ENCODE measurements at places on chromosomes 1 and 21.

- no peak for DNase-seq
Observed at GRCh38 chr1:59104191-59104760, 192.6 kb upstream of the FGGY start.

- DNase-seq = no peak
Observed at GRCh38 chr21:45507888-45508508, 34.2 kb downstream of the SLC19A1 start.

DNA sequence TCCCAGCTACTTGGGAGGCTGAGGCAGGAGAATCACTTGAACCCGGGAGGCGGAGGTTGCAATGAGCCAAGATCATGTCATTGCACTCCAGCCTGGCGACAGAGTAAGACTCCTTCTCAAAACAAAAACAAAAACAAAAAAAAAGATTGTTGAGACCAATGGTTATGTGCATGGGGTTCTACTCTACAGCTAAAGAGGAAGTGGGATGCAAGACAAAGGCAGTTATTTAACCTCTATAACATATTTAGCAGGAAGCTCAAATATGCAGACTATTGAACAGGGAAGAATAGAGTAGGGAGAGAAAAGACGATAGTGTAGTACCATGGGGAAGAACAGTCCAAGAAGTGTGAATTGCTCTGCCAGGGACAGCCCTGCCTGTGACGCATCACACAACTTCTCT, 227.7 kb downstream of the SMYD3 start:
- DNase-seq = no peak

- DNase-seq = no peak
Observed at GRCh38 chr1:201092738-201093137, 19.5 kb downstream of the CACNA1S start.

DNA sequence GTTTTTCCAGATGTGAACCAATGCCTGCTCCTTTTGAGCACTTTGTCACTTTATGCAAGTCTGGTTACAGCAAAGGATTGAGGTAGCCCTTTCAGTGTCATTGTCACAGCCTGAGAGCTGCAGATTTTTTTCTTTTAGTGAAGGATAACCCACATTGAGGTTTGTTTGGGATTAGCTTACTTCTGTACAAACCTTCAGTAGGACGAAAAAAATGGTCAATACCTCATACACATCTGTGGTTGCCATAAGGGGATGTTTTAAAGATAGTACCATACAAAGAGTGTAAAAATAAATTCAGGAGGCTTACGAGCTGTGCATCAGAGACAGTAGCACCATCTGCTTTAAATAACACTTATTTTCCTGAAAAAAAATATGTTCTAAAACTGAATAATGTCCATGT, 566.0 kb downstream of the AJAP1 start:
- DNase-seq = no peak

- no peak for DNase-seq
Observed at GRCh38 chr1:29991025-29991424, 732.4 kb downstream of the MATN1 start.

GRCh38 chr1:8627728-8628127, 189.7 kb downstream of the RERE start:
- no peak for DNase-seq

GRCh38 chr1:240435996-240436566, 175.9 kb downstream of the GREM2 start:
- DNase-seq = no peak

DNA sequence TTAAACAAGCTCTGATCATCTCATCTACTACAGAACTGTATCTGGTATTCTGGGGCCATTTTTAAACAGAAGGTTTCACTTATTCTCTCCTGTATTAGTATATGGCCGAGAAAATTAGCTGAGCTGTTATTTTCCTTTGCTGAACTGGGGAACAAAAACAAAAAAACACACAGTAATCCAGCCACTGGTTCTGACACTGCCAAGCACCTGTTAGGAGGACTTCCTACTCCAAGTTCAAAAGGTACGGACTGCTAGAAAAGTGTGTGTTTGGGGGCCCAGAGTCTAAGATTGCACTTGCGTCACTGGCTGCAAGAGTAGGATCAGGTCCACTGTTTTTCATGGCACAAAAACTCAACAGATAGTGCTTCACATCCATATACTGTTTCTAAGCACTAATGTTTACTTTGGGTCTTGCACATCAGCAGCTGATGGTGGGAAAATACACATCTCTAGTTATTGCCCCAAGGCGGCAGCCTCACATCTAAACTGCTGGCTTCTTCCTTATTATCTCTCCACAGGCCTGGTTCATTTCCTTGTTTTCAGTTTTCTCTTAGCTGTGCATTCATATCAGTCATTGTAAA, 226.1 kb downstream of the FGGY start:
- DNase-seq = no peak

- no peak for DNase-seq
Observed at GRCh38 chr1:69191335-69191734, 376.4 kb upstream of the LRRC7 start.

DNA sequence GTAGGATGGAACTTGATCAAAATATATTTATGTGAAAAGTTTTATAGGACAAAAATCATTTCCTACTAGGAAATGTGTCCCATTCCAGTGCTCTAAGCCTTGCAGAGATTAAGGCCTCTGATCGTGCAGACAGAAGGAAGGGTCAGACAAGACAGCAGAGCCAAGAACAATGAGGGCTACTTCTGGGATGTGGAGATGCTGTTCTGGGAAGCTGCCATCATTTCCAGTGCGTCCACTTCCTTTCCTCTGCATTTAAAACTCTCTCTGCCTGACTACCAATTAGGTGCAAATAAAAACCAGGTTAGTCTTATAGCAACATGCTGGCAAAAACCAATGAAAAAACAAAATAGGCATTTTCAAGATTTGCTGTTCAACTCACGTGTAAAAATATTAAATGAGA, 36.1 kb downstream of the BEND5 start:
- no peak for DNase-seq

- DNase-seq = no peak
Observed at GRCh38 chr1:65429806-65430205, 9.3 kb downstream of the LEPR start.

DNA sequence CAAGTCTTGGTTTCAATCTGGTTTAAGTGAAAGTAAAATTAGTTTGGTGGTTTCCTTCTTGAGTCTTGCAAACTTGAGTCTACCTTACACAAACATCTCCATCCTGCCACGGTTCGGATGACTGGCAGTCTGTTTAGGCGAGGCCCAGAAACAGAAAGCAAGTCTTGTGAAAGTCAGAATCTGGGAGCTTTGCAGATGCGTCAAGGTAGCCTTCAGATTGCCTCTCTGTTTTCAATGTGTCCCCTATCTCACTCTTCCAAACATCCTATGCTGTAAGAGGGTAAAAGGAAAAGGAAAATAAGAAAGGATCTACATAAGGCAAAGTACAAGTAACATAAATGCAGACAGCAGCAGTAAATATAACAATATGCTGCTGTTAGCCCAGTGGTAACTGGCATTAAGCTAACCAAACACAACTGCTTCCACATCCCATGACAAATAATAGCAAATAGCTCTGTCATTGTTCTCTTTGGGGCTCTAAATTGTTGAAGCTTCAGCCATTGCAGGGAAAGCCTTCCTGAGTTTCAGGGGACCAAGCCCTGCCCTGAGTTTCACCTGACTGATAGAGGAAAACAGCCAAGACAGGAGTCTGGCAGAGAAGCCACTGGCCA, 26.2 kb upstream of the C1orf105 start:
- DNase-seq = peak; percentile 51

DNA sequence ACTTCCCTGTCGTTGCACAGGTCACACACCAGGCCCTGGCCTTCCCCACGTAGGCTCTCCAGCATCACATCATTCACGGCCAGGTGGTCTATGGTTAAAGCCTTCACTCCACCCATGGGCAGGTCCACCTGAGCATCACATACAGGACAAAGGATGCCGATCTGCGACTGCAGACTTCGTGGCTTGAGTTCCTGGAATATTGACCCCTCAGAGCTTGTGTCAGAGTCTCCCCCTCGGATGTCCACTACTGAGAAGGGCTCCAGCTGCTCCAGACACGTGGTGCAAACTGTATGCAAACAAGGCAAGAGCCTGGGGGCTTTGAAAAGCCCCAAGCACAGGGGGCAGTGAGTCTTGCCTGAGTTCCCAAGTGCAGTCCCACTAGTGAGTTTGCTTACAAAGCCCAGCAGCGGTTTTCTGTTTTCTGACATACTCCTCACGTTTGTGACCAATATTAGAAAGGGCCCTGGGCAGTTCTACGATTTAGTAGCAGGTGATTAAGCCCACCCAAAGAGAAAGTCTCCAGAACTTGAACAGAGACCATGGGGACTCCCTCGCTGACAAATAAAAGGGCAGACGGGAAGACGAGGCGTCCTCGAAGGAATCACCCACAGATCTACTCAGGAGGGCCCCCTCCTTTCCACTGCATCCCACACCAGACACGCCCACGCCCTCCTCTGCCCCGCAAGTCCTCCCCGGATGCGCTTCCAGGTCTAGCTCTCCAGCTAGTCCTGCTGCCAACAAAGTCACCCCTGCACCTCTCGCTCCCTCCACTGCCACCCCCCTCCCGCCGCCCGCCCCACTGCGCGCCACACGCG, 568 bp downstream of the TRIM45 start:
- no peak for DNase-seq

DNA sequence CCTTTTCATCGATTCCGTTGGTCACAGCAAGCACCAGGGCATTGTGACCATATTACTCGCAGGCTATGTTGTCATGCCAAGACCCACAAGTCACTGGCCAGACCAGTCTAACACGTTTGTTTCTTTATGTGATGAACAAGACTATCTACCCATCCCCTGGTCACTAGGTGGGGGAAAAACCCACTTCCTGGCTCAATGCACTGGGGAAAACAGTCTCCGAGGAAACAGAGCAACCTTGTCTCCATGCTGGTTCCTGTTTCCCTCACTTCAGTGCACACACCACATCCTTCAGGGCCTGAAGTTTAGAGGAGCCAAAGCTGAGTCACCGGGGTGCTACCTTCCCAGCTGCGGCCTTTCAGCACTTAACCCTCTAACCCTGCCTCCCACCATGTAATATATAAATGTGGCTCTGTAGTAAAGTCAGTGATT, 20.9 kb downstream of the ERICH3 start:
- no peak for DNase-seq

DNA sequence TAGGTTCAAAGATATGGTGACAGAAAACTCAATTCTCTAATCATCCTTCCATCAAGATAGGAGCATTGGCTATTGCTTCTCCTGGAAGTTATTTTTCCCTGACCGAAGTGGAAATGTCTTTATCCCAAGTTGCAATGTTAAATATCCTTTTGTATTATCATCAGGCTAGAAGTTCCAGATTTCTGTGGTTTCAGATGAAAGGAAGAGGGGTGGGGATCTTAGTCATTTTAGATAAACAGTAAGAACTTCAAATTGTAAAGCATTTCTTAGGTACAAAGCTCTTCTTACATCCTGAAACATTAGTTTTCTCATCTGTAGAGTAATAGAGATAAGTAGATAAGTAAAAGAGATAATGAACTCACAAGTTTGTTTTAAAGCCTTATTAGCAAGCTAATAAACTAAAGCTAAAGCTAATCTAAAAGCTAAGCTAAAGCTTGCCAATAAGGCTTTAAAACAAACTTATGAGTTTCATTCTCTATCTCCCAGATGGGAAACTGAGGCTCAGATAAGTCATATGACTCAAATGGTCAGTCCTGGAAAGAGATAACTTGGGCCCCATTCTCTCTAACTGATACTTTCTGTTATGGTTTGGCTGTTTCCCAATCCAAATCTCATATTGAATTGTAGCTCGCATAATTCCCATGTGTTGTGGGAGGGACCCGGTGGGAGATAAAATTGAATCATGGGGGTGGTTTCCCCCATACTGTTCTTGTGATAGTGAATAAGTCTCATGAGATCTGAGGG, 99.2 kb upstream of the KCNK2 start:
- no peak for DNase-seq

DNA sequence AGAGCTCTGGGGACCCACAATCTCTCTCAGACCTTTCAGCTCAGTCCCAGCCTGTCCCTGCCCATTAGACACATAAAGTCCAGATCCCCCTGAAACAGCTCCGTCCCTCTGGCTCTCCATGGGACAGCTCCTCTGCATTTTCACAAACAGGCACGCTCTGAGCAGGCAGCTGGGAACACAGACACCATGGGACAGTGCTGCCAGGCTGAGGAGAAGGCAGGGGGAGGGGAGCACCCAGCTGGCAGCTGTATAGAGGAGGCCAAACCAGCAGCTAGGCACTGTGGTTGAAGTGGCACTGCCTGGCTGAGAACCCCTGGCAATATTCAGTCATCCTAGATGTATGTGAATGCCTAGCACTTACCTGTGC, 2.0 kb downstream of the TMEM63A start:
- no peak for DNase-seq

DNA sequence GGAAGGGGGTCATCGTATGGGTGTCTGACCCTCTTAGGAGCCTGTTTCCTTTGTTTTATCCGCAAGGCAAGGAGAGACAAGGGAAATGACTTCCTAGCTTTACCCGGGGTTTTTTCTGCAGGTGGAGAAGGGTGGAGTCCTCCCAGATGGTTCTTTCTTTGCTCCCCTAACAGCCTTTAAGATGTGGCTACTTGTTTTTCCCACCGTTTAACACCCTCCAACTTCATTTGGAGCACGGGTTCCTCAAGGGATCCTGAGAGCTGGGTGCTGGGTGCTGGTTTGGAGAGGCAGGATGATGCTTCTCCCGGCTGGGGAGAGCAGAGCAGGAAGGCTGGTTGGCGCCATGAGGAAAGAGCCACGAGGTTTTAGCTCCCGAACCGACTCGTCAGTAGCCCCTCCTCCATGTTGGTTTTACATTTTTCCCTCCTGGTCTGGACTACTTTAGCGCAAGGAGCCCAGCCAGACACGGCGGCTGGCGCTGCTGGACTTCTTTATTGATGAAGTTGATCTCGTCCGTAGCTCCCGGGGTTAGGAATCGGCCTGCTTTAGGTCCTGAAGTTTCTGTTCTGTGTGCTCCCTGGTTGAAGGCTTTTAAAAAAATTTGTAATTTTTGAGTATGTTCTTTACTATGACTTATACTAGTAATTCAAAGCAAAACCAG, 1.4 kb downstream of the UCK2 start:
- DNase-seq = no peak

GRCh38 chr1:20271498-20272400, 18.9 kb upstream of the VWA5B1 start:
- DNase-seq = no peak

- no peak for DNase-seq
Observed at GRCh38 chr1:18032172-18032859, 75.3 kb upstream of the IGSF21 start.

DNA sequence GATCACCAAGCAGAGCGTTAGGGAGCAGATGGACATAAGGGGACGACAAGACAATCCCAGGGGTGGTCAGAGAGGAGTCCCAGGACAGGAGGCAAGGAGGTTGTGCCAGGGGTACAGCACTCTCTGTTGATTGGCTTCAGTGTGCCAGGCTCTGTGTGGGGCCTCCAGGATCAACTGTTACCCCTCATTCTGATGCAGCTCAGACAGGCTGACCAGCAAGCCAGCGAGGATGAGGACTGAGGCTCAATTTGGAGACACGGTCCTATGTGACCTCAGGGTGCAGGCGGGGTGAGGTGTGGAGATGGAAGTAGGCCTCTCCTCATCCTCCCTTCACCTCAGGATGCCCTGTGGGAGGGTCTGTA, 4.0 kb downstream of the HYI start:
- no peak for DNase-seq

DNA sequence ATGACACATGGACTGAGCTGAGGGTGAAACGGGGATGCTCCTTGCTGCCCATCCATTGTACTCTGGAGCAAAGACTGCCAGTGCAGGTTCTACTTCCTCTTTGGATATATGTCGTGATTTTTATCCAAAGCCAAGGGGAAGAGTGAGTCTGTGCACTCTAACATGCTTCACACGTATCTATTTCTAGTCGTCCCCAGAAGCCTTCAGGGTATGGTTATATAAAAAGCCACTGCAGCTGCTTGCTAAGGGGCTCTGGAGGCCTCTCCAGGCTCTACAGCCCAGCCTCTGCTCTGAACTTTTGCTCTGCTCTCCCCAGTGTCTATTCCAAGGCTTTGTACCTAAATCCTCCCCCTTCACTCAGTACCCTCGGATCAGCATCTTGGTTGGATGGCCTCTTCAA, 20.1 kb downstream of the PAFAH2 start:
- no peak for DNase-seq

All from stimulated activated CD4-positive, alpha-beta T cell treated with anti-CD3 and anti-CD28 coated beads, Interleukin-2, amount 100 ng/mL, for 48 hours (primary cell).